ENCODE measurements at places on chromosomes 6 and 20.

GRCh38 chr6:7731294-7731693, 5.4 kb downstream of the BMP6 start:
- DNase-seq: no peak

- no peak for DNase-seq
Observed at GRCh38 chr20:15491575-15491974, 1081.7 kb downstream of the KIF16B start.

GRCh38 chr6:36916126-36916525, 30.4 kb downstream of the C6orf89 start:
- DNase-seq: no peak

GRCh38 chr20:49318430-49319207, 40.8 kb upstream of the ZNFX1 start:
- no peak for DNase-seq

GRCh38 chr20:631101-631500, 21.0 kb upstream of the TCF15 start:
- no peak for DNase-seq

GRCh38 chr6:38477680-38478260, 162.0 kb downstream of the BTBD9 start:
- no peak for DNase-seq

GRCh38 chr6:28337121-28337520, 1.2 kb upstream of the ZSCAN31 start:
- no peak for DNase-seq

DNA sequence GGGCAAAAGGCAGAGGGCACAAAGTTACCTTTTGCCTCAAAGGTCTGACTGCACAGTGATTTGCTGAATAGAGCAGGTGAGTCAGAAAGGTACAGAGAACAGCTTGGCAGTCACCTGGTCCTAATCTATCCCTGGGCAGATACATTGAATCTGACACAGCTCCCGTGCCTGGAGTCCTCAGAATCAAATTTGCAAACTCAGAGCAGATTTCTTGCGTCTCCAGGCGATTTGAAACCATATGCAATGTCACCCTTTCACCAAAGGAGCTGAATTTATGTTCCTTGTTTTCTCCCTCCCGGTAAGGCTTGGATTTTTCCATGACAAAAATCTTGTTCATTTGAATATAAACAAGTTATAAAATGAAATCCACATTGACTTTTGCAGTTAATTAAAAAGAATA, 81.6 kb upstream of the SNAP25 start:
- DNase-seq: no peak

DNA sequence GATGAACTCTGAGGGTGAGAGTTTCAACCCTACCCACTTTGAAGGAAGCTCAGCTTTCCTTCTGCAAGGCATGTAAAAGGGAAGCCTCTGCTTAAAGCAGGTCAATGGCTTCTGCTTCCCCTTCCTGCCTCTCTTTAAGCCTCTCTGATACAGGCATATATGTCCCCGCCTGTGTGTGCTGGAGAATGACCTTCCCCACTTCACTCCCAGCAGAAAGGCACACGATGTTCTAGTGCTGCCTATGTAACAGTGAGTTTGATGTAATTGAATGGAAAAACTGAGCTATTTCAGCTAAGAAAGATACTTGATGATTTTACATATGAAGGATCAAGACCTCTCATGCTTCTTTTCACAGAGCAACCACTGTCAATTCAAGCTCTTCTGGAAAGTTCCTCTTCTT, 632.2 kb downstream of the HACE1 start:
- no peak for DNase-seq

DNA sequence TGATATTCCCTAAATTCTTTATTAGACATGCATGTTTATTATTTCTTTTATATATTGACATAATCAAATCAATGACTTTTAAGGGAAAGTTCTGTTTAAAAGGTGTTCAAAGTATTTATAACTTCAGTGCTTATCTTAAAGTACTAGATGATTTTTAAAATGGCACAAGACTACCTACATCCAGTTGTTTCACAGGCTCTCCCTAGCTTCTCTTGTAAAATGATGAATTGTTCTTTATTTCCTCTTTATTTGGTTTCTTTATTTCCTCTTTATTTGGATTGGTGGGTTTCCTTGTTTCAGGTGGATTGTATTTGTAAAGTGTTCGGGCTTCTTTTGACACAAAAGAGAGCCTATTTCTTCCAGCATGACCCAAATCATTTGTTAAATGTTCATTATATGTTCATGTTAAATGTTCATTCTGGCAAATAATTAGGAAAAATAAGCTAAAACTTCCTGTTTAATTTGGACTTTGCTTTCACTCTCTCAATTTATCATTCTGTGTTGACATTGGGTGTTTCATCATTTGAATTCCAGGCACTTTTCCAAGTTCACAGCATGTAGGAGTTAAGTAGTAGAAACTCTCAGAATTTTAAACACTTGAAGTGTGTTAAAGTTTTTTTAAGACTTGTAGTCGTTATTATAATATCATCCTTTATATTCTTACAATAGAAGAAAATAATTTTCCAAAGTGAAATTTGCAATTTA, 24.6 kb downstream of the MLIP start:
- no peak for DNase-seq

DNA sequence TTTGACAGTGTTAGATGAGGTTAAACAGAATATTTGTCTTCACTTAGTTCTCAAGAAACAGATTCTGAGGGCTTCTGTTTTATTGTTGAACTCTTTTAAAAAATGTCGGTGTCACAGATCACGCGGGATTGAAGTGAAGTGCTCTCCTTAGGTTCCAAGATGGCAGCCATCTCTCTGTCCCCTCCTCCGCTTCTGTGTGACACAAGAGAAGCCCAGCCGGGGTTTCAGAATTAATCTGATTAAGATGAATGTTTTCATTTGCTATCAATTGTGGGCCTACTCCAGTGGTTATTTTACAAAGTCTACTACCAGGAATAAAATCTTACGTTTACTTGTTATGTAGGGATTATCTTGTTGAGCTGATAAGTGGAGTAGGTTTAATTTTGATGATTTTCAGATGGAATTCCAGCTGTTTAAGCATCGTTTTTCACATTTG, 10.9 kb downstream of the HIVEP1 start:
- no peak for DNase-seq

GRCh38 chr6:6700407-6701270, 112.1 kb downstream of the LY86 start:
- no peak for DNase-seq

- no peak for DNase-seq
Observed at GRCh38 chr20:57282670-57283361, 16.4 kb upstream of the BMP7 start.
